ENCODE measurements at places on chromosomes 4 and X.

GRCh38 chrX:111447298-111447697 lies 35.3 kb upstream of the DCX start:
- no peak for DNase-seq

GRCh38 chrX:107747596-107748161 lies 27.9 kb downstream of the TSC22D3 start:
- DNase-seq, result no peak

DNA sequence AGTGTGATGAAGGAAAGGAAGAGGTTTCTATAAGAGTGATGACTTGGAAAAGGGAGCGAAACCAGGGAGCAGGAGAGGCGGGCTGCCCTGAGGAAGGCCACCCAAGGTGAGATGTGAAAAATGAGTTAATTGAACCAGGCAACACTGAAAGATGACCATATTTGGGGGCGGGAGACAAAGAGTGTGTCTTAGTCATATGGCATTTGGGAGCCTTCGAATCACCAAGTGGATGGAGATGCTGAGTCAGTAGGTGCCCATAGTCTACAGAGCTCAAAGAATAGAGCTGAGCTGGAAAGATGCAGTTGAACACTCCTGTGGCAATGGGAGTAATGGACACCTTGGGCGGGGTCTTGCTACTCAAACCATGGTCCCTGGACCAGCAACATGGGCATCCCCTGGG lies 8.3 kb upstream of the TLR8 start:
- DNase-seq, result no peak

DNA sequence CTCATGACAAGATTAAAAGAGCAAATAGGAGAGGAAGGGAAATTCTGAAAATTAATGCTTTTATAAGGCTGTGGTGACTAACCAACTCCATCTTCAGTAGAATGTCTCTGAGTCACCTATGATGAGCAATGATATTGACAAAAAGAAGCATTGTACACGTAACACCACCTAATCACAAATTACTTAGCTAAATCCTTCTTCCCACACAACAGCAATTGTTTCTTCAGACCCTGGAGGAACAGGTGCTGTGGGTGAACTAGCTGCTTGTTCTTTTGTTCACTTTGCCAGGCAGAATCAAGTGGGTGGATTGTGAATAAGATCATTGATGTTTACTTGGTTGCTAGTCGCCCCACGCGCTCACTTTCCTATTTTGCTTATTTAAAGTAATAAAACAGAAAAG lies 315.5 kb downstream of the CAMK2D start:
- no peak for DNase-seq

- DNase-seq, result no peak
These were observed 21.0 kb upstream of the ANXA10 start for GRCh38 chr4:168071304-168071703.

Measured in stimulated activated CD8-positive, alpha-beta memory T cell treated with anti-CD3 and anti-CD28 coated beads, Interleukin-15, amount 100 ng/mL, for 1 hour (primary cell).